ENCODE measurements at places on chromosomes 4 and X.

DNA sequence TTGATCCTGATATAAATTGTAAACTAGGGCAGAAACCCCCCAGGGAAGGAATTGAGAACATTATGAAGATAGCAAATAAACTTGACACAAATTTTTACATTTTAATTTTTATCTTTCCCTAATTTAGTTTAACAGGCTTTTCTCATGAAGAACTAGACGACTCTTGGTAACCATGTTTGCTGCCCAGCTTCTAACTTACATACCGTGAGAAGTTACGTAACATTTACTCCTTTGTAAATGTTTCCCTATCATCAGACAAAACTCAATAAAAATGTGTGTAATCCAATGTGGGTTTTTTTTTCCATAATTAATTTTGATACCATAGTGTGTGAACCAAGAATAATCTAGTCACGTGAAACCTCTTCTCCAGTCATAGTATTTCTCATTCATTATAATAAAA lies 34.4 kb downstream of the OFD1 start:
- DNase-seq = no peak

DNA sequence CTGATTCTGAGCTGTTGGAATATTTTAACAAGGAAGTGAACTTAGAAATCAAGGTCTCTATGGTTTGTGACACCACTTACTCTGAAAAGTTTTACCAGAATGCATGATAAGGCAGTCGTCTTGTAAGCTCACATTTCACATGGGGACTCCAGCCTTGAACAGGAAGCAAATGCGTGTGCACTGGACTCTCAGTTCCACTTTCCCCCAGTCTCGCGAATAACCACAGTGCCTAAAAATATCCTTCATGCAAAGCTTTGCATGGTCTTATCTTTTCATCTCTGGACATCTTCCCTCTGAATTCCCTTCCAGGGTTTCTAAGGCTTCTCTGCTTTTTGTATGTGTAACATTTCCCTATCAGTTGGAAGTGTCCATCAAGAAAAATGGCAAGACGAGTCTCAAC lies 581.8 kb downstream of the NLGN4X start:
- no peak for DNase-seq

DNA sequence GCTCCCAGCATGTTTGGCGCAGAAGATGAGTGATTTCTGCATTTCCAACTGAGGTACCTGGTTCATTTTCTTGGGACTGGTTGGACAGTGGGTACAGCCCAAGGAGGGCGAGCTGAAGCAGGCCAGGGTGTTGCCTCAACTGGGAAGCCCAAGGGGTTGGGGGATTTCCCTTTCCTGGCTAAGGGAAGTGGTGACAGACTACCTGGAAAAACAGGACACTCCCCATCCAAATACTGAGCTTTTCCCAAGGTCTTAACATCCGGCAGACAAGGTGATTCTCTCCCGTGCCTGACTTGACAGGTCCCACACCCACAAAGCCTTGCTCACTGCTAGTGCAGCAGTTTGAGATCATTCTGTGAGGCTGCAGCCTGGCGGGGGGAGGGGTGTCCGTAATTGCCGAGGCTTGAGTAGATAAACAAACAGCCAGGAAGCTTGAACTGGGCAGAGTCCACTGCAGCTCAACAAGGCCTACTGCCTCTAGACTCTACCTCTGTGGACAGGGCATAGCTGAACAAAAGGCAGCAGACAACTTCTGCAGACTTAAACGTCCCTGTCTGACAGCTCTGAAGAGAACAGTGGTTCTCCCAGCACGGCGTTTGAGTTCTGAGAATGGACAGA lies 307.7 kb upstream of the ARSJ start:
- DNase-seq = no peak

DNA sequence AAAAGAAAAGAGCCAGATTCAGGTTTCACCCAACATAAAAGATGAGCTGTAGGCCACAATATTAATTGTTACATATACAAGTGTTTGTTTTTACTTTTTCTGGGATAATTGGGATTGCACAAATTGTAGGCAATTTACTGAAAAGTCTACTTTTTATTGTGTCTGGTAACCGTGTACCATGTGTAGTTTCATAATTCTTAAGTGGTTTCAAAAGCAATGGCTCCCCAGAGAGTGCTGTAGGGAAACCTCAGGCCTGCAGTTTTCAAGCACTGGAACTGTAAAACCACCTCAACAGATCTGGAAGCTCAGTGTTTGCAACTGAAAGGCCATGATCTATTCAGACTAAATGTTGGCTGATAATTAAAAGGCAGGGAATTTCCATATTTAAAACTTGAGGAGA lies 53.9 kb upstream of the MMAA start:
- DNase-seq = no peak

Measured in cardiac muscle cell (in vitro differentiated cells and primary cell).